Stimulated activated CD8-positive, alpha-beta memory T cell treated with anti-CD3 and anti-CD28 coated beads, Interleukin-15, amount 100 ng/mL, for 24 hours (primary cell): ENCODE measurements at places on chromosomes 1 and 21.

- DNase-seq = no peak
Measured at GRCh38 chr1:167554028-167554779, 642 bp upstream of the CREG1 start.

DNA sequence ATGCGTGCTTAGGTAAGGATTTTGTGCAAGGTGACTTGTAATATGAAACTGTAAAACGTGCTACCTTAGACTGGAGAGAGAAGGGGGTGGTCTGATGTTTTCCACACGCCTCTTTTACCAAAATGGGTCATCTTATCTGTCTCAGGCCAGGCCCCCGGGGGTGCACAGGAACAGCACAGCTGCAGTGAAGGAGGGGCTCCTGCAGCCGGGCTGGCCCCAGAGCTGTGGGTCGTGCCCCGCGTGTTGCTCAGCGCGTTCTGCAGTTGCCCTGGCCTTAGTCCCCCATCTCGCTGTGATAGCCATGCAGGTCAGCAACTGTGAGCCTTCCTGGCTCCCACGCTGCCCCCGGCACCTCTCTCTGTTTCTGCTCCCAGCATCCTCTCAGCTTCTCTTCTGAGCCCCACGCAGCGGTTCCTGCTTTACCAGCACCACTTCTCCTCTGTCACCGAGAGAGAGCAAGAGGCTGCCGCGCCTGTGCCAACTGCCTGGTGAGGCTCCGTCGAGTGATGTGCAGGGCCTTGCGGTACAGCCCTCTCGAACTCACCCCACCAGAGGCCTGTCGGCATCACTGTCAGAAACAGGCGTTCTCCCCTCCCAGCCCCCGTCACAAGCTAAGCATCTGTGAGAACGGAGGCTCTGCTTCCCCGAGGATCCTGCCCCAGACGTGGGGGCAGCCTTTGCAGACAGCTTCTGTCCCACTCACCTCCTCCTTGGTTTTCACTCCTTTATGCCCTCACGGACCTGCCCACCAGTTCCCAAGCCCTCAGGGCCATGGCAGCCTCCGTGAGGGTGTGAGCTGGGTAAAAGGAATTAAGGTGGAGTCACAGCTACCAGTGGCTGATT lies 73.3 kb downstream of the ADARB1 start:
- DNase-seq = no peak

GRCh38 chr1:56125316-56125715 lies 454.0 kb downstream of the PLPP3 start:
- DNase-seq = no peak

DNA sequence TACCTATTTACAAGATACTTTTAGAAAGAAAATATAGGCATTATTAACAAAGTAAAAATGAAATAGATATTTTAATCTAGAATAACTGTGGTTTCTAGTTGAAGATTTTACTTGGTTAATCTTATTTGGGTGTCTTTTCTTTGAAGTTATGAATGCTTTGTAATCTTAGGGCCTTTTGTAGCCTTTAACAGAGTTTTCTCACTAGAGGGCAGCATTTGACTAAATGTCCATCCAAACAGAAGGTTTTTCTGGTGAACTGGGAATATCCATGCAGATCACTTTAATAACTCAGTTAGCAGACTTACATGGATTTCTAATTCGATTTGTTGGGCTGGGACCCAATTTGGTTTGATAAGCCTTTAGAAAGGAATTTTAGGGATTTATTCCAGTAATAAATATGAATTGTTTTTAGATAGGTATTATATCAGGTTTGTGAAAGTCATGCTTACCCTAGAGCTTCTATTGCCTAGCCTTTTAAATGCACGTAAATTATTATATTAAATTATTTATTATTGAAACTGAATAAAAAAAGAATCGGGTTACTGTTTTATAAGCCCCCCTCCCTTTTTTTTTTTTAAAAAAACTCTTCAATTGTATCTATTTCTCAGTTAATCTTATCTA lies 119.7 kb downstream of the ZNF326 start:
- DNase-seq = no peak

DNA sequence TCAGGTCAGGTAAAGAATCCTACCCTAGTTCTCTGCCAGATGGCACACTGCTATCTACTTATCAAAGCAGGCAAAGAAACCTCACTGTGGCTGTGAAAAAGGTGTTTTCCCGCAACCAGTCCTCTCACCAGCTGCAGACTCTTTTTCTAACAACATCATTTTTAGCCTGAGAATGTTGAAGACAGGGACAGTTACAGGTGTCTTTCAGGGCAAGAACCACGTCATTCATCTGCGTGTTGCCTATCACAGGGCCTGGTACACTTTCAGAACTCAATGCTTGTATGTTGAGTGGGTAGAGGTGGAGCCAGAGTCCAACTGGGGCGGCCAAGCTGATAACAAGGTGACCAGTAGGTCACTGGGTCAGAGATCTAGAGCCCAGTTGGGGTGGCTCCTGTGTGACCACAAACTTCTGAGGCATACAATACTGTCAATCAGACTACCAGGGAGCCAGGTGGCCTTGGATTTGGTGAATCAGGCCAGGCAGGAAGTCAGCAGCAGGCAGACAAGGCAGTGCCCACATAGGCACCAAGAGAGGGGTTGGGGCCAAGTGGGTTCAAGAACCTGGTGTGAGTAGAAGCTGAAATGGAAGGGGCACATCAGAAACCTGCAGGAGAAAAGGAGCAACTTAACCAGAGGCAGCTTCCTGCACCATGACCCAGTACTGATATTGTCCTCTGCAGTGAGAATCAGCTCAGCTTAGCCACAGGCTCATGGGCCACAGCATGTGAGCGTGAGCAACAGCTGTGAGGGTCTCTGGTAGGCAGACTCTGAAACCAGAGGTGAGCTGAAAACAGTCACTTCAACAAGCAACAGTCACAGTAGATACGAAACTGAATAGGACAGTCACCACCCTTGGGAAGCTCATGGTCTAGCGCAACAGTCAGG lies 123.6 kb downstream of the DTL start:
- DNase-seq = no peak

GRCh38 chr1:41615316-41615715 lies 130.8 kb upstream of the EDN2 start:
- no peak for DNase-seq

DNA sequence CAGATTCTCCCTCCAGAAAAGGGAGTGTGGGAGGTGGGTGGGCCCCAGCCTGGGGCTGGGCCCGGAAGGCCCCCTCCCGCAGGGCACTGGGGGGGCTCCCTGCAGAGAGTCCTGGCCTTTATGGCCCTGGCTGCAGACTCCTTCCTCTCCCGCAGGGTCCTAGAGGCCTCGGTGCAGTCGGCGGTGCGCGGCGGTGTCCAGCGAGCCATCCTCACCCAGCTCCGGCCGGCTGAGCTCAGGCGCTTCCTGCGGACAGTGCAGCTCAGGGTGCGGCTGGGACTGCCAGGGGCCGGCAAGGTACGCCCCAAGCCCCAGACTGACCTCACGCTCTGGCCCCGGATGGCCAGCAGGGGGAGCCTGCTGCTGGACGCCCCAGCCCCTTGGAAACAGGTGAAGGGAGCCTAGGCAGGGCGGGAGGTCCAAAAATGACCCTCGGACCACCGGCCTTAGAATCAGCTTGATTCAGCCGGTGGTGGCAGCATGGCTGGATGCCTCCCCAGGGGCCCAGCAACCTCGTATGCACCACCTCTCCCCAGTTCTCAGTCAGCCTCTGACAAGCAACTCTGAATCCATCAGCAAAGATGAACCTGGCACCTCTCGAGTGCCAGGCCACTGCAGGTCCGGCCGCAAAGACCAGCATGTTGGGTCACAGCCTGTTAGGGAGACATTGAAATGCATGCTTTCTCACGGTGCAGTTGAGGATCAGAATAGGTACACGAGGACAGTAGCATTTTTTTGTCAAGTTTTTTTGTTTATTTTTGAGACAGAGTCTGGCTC lies 20.6 kb downstream of the MTHFR start:
- no peak for DNase-seq
